Ureter (tissue), 1 donor: ENCODE measurements at places on chromosomes 16 and 17.

GRCh38 chr17:21817791-21818364, 125.6 kb downstream of the KCNJ18 start:
- no peak for DNase-seq

DNA sequence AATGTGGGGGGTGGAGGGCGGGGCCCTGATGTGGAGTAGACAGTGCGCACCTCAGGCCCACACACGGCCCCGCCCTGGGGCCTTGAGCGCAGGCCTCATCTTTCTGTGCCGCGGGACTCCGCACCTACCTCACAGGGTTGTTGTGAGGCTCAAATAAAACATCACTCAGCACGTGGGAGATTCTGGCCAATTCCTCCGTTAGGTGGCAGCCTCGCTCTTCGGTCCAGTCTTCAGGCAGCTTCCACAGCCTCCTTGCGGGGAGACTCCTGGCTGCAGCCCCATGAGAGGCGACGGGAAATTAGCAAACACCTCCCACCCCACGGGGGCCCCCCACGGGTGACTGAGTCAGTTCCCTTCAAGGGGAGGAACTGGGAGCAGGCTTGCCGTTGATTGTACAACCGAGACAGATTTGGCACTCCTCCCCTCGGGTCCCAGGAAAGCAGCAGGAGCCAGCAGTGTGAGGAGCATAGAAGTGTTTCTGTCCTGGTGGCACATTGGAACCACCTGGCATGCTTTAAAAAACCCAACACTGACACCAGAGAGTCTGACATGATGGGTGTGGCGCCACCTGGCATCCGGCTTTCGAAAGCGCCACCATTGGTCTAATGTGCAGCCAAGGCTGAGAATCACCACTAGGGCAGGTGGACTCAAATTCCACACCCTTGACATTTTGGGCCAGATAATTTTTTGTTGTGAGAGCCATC, 7.6 kb downstream of the MRM1 start:
- no peak for DNase-seq

GRCh38 chr17:76561332-76561731, 21.5 kb downstream of the PRCD start:
- DNase-seq, result no peak

DNA sequence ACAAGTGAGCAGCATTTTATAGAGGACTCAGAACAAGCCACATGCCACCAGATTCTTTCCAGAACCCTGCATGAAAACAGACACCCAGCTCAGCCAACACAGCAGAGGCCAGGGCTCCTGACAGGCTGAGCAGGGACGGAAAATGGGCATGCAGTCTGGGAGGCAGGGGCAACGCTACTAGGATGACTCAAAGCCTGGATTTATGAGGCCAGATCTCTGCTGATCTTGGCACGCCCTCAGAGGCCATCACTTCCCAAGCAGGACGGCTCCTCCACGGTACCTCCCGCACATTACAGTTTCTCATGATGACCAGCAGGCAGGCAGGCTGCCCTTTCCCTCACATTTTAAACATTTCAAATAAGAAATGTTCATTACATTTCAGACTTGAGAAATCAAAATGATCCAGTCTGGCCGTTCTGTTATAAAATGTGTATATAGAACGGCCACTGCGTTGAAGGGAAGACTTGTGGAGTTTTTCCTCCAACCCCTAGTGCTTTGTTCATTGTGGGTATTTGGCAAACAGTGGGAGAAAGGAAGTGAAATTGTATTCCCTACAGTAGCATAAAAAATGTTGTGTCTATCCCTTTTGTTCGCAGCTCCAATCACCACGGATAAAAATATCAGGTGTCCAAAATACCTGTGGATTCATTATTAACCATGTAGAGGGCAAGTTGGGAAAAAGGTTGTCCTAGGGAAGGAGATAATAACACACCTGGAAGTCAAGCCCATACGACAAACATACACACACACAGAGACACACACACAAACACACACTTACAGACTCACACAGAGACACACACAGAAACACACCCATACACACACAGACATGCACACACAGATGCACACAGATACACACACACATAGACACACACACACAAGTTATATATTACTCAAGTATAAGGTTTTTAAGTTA, 64.8 kb upstream of the ADAMTS18 start:
- peak; percentile 47 for DNase-seq

GRCh38 chr16:31428279-31428597, at the start of gene COX6A2:
Gene COX6A2 (minus strand): TSS chr16:31428360. CDS start chr16:31428325, 35 bp downstream.
- DNase-seq, result no peak

DNA sequence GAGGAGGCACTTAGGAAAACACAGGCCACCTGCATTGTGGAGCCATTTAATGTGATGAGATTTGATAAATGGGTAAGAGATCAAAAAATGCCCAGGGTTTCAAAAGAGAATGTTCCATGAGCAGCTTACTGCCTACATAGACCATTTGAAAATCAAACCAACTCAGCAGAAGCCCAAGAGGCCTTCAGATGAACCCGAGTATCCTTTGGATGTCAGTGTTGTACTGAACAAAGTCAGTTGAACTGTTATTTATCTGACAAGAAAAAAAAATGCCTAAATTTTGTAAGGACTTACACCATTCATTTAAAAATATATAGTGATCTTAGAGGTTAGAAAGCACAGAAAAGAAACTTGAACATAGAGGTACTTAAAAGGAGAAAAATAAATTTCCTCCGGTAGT, 381.7 kb downstream of the ZFHX3 start:
- no peak for DNase-seq

GRCh38 chr16:24052329-24053098, 203.6 kb upstream of the CACNG3 start:
- no peak for DNase-seq
